AG09319 (cell line): ENCODE measurements at places on chromosomes 7 and 10.

- no peak for DNase-seq
Observed at GRCh38 chr10:128316121-128316726, 190.0 kb upstream of the MKI67 start.

- DNase-seq, result no peak
Observed at GRCh38 chr7:100567031-100567730, 6.5 kb downstream of the SAP25 start.

DNA sequence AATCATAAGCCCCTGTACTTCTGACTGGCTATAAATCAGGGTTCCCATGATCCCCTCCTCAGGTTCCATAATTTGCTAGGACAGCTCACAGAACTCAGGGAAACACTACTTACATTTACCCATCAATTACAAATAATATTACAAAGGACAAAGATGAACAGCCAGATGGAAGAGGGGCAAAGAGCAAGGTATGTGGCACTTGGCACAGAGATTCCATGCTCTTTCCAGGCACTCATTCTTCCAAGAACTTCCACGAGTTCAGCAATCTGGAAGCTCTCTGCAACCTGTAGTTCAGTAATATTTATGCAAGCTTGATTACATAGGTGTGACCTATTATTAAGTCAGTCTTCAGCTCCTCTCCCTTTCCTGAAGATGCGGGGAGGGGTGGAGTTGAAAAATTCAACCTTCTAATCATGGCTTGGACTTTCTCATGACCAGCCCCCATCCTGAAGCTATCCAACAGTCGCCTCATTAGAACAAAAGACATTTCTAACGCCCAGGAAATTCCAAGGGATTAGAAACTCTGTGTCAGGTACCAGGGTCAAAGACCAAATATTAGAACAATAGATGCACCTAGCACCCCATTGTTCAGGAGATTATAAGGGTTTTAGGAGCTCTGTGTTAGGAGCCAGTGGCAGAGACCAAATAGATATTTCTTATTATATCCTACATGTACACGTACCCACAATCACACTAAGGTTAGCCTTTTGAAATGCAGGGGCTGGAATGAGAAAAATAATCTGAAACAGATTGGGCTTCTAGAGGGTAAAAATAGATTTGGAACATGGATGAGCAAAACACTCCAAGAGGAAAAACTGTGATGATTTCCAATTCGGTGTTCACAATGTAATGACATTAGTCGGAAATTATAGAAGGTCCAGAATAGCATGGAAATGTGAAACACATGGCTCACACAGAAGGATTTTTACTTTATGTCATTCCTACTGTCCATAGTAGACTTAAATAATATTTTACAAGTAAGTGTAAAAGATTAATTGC, 7.0 kb downstream of the ANKMY2 start:
- DNase-seq, result no peak

- DNase-seq, result no peak
Observed at GRCh38 chr7:95004618-95005247, 97.3 kb downstream of the PPP1R9A start.

DNA sequence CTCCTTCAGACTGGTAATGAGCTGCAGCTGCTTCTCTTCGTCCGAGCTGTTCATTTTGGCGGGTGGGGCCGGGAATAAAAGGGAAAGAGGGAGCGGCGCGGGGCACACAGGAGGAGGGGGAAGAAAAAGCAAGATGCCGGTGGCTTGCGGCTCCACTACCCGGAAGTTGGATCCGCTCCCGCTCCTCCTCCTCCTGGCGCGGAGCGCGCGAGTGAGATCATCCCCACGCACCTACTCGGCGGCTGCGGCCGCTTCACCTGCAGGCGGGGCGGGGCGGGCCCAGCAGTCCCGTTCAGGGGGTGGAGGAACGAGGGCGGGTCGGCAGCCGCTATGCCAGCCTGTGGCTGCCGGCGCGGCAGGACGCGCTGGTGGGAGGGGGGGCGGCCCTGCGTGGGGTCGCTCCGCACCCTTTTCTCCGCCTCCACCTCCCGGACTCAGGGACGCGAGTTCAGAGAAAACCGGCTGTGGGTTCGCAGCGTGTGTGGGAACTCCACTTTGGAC, at the start of gene SHTN1:
Gene SHTN1, minus strand, starts transcription at position 162 of the 501 bp plus-strand sequence. Its CDS starts 108 bp downstream, at position 54.
- DNase-seq, result no peak

- no peak for DNase-seq
Observed at GRCh38 chr10:47287805-47288204, 12.2 kb upstream of the GDF10 start.

DNA sequence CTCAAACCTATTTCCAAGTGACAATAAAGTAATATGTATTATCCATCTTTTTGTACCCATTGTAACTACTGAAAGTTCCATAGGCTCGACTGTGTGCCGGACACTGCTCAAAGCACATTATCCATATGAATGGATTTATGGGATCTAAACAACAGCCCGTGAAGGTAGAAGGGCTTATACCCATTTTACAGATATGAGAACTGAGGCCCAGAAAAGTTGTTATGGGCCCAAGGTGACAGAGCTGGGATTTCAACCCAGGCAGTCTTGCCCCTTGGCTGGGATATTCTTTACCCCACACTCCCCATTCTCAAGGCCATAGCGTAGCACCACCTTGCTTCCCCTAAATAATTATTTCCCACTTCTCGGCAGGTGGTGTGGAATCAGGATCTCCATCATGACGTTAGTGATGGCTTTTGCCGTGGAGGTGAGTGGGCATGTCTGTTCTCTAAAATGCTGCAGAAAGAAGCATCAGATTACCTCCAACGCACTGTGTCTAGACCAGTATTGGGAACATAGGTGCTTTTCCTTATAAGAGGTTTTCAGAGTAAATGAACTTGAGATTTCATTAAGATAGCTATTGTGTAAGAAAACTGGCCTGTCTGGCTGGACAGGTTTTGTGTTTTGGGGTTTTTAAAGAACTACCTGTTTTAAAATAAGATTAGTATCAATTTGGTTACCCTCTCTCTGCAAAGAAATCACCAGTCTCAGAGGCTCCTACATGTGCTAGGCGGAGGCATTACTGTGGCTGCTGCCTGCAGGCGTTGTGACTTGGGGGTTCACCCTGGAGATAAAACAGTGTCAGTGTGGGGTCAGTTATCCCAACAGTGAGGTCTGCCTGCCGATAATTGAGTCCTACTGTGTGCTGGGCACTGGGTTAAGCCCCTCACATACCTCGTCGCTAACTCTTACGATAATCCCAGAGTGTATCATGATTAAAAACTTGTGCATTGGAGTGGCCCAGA, 85.1 kb upstream of the SDK1 start:
- DNase-seq, result no peak

- peak; percentile 54 for DNase-seq
Observed at GRCh38 chr7:98394377-98394836, 6.5 kb downstream of the BAIAP2L1 start.

GRCh38 chr10:120897343-120897742, 46.2 kb downstream of the WDR11 start:
- DNase-seq, result peak; percentile 2

GRCh38 chr10:45419676-45420025, 45.6 kb downstream of the ALOX5 start:
- DNase-seq, result no peak

- no peak for DNase-seq
Observed at GRCh38 chr7:26919906-26920493, 55.6 kb upstream of the SKAP2 start.

GRCh38 chr10:56679578-56679977, 318.5 kb upstream of the ZWINT start:
- DNase-seq, result no peak

- DNase-seq, result no peak
Observed at GRCh38 chr10:77643795-77644468, 6.3 kb upstream of the KCNMA1 start.

DNA sequence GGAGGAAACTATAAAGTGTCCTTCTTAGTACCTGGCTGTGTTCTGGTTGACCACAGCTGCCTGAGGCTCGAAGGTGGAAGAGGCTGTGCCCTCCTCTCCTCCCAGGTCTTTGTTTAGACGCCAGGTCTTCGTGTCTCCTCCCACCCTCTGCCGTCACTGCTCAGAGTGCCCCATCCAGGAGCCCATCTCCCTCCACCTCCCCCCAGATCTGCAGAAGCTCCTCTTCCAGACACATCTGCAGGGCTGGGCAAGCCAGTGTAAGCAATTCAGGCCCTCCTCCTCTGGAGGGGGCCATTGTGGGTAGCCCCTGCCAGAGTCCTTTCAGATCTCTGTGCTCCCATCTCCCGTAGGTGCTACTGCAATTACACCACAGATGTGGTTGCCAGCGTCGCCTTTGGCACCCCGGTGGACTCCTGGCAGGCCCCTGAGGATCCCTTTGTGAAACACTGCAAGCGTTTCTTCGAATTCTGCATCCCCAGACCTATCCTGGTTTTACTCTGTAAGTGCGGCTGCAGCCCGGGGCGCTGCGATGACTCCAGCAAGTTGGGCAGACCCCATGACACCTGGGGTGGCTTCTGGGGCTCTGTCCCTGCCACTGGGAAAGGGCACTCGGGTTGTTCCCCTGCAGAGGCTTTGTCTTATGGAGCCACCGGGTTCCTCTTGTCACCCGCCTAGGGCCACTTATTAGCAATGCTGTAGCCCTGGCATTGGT, 107.5 kb downstream of the PARP12 start:
- DNase-seq, result no peak

- no peak for DNase-seq
Observed at GRCh38 chr7:156034397-156034796, 222.1 kb upstream of the SHH start.

- no peak for DNase-seq
Observed at GRCh38 chr10:84715911-84716310, 387.5 kb downstream of the CCSER2 start.

DNA sequence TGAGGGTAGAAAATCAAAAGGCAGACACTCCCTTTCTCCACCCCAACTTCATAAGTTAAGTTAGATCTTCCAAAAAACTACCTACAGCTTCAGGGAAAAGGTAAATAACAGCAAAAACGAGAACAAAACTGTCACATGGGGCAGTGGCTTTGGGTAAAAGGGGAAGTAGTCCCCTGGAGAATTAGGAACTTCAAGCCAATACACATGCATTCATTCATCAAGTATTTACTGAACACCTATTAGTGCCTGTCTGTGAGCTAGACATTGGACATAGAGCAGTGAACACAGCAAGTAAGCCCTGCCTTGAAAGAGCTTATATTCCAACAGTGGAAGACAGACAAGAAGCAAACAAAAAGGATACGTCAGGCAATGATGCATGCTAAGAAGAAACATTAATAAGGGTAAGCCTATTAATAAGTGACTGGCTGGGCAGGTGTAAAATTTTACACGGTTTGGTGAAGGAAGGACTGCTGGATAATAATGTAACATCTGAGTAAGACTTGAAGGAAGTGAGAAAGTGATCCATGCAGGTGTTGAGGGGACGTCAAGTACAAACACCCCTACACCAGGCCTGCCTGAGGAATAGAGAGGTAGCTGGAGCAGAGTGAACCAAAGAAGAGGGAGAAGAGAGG, 69.6 kb upstream of the RAPGEF5 start:
- DNase-seq, result no peak

- DNase-seq, result no peak
Observed at GRCh38 chr7:73423519-73424488, 9.8 kb upstream of the FZD9 start.

DNA sequence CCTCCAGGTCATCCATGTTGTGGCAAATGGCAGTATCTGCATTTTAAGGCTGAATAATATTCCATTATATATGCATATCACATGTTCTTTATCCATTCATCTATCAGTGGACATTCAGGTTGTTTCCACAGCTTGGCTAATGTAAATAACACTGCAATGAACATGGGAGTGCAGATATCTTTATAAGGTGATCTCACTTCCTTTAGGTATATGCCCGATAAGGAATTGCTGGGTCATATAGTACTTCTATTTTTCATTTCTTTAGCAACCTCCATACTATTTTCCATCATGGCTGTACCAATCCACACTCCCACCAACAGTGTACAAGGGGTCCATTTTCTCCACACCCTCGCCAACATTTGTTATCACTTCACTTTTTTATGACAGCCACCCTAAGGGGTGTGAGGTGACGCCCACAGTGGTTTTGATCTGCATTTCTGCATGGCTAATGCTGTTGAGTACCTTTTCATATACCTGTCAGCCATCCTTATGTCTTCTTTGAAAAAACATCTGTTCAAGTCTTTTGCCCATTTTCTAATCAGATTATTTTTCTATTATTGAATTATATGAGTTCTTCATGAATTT, 18.9 kb downstream of the ABI1 start:
- no peak for DNase-seq

DNA sequence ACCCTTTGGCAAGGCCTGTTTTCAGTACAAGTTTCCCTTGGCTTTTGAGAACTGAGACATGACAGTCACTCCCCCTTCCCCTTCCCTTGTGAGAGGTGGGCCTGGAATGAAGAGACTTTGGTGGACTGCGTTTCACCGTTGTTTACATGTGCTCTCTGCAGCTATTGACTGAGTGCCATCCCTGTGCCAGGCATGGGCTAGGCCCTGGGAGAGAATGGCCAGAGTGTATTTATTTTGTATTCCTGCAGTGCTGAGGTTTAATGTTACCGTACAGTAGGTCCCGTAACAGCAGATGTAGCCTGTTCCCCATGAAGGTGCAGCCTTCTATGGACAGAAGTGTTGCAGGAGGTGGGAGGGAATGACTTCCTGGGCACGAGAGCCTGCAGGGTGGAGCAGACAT, 50.0 kb downstream of the TACR2 start:
- no peak for DNase-seq

GRCh38 chr7:107327986-107328569, 141.8 kb upstream of the GPR22 start:
- DNase-seq, result peak; percentile 2

DNA sequence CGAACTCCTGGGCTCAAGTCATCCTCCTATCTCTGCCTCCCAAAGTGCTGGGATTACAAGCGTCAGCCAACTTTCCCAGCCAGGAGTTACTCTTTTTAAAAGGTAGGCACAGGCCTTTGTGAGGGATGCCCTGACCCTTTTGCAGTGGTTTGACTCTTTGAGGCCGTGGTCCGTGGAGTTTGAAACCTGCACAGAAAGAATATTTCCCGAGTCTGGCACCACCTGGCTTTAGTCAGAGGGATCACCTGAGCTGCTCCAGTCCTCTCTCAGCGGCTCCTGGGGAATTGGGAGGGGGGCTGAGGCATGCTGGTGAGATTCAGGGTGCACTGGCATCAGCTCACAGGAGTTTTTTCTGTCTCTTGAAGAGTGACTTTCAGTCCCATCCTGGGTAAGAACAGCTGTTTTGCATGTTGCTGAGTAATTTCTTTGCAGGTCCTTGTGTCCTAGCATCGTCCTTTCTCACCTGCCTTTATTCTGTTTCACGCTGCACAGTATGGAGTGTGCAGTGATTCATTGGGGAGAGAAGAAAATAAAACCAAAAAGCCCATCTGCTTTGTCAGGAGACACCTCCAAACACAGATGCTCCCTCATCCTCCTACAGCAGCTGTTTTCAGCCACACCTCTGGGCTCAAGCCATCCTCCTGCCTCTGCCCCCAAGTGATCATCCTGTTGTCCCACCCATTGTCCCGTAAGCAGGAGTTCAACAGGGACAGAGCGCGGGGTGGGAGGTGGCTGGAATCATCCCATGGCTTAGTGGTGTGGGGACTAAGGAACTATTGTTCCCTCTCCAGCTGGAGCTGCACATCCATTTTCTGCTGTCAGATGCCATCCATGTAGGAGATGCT, 284.7 kb downstream of the CAMK1D start:
- DNase-seq, result no peak

DNA sequence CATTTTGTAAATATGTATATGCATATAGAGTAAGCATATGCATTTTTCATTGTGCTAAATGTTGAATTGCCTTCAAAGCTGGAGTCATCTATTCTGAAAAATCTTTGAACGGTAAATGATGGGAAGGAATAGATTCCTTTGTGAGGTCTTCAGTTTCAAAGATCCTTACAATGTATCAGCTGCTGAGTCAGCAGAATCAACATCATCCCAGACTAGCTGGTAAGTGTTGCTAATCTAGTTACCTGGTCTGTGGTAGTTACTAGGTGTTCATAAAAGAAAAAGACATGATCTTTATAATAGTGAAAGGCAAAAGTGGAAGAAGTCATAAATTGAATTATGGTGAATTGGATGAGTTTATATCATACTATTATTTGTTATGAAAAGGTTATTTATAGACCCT, 10.6 kb upstream of the STAM start:
- no peak for DNase-seq
